Lung (tissue), 17 donors: ENCODE measurements at places on chromosomes 7 and 10. TPM values are rescaled to one million over a fixed set of nuclear protein-coding genes. Genes with fewer than 3 reads are reported as not detected.

- no peak for DNase-seq
- no peak overlapping the region for H3K4me3 ChIP-seq
- H3K27ac ChIP-seq = no peak overlapping the region
- no peaks in the 10 kb centered on the region for H3K36me3 ChIP-seq
- no peaks in the 10 kb centered on the region for H3K27me3 ChIP-seq
Observed at GRCh38 chr7:23380556-23380955, 81.4 kb downstream of the MALSU1 start.

GRCh38 chr7:127741764-127742375, 89.9 kb downstream of the SND1 start:
- H3K27me3 ChIP-seq = no peaks in the 10 kb centered on the region
- no peak overlapping the region for H3K27ac ChIP-seq
- H3K36me3 ChIP-seq = no peaks in the 10 kb centered on the region
- H3K4me3 ChIP-seq = no peak overlapping the region
- DNase-seq = no peak
- peaks cover 15% of the 10 kb centered on the region for H3K4me1 ChIP-seq

DNA sequence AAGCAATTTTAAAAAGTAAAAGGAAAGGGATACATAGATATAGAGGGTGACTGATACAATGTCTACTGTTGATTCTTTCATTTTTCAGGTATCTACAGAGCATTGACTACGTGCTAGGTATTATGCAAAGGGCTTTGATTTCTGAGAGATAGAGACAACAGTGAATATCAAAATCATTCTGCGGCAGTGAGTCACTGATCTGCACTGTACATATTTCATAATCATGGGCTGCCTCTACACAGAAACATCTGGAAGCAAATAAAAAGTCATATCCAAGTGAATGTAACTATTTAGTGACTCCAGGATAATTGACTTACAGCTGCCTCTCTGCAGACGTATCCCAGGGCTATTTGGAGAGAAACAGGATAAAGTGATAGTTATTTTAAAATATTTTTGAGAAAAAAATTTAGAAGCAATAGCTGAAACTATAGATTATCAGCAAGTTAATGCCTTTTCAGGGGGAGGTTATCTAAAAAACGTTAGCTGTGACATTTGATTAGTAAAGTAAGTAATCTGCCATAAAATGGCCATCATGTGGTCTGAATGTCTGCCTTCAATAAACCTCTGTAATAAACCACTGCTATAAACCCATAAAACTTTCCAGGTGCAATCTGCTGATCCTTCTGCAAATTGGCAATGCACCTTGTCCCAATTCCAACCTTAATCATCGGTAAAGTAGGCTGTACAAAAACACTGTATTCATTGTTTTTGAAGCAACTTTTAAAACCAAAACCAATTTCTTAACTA, 43.7 kb downstream of the CPXM2 start:
- no peaks in the 10 kb centered on the region for H3K4me1 ChIP-seq
- DNase-seq = no peak
- H3K27ac ChIP-seq = no peak overlapping the region
- no peaks in the 10 kb centered on the region for H3K36me3 ChIP-seq
- H3K4me3 ChIP-seq = no peak overlapping the region
- no peaks in the 10 kb centered on the region for H3K27me3 ChIP-seq

GRCh38 chr7:124881981-124882380, 47.6 kb downstream of the POT1 start:
- no peaks in the 10 kb centered on the region for H3K27me3 ChIP-seq
- no peak overlapping the region for H3K27ac ChIP-seq
- DNase-seq = peak; percentile 9
- no peaks in the 10 kb centered on the region for H3K4me1 ChIP-seq
- H3K36me3 ChIP-seq = no peaks in the 10 kb centered on the region

- DNase-seq = peak; percentile 68
- H3K4me3 ChIP-seq = no peak overlapping the region
- H3K4me1 ChIP-seq = peaks cover 52% of the 10 kb centered on the region
- H3K27ac ChIP-seq = peak overlapping the region; percentile 60
- H3K27me3 ChIP-seq = no peaks in the 10 kb centered on the region
Observed at GRCh38 chr10:114634609-114634979, 23.5 kb downstream of the ABLIM1 start.

DNA sequence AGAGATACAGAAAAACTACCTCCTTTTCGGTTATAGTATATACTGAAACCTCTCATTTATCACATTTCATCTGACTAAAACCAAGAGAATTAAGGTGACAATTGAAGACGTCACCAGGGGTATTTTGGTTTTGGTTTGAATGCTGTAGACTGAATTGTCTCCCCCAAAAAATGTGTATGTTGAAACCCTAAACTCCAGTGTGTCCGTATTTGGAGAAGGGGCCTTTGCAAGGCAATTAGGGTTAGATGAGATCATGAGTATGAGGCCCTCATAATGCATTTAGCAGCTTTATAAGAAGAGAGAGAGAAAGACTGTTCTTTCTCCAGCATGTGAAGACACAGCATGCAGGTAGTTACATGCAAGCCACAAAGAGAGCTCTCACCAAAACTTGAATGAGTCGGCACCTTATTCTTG, 59.5 kb downstream of the CACNA2D1 start:
- no peaks in the 10 kb centered on the region for H3K4me1 ChIP-seq
- no peak overlapping the region for H3K4me3 ChIP-seq
- no peaks in the 10 kb centered on the region for H3K36me3 ChIP-seq
- no peak overlapping the region for H3K27ac ChIP-seq

GRCh38 chr10:77031531-77032187, 605.9 kb downstream of the KCNMA1 start:
- H3K27me3 ChIP-seq = no peaks in the 10 kb centered on the region
- H3K4me3 ChIP-seq = no peak overlapping the region
- H3K36me3 ChIP-seq = no peaks in the 10 kb centered on the region

GRCh38 chr10:89887406-89887805, 186.0 kb downstream of the KIF20B start:
- DNase-seq = no peak
- H3K36me3 ChIP-seq = no peaks in the 10 kb centered on the region
- no peaks in the 10 kb centered on the region for H3K27me3 ChIP-seq
- no peak overlapping the region for H3K4me3 ChIP-seq

DNA sequence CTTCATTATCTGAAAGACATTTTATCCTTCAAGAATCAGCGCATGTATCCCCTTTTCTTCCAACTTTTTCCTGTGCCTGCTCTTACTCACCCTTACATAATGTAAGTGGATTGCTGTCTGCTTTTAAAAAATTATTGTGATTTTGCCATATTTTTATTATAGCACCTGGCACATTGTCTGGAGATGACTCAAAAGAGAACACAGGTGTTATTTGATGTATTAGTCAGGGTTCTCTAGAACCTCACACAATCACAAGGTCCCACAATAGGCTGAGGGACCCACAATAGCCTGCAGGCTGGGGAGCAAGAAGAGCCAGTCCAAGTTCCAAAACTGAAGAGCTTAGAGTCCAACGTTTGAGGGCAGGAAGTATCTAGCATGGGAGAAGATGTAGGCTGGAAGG, 390.0 kb downstream of the EXOC4 start:
- no peaks in the 10 kb centered on the region for H3K27me3 ChIP-seq
- H3K27ac ChIP-seq = no peak overlapping the region
- DNase-seq = no peak
- no peaks in the 10 kb centered on the region for H3K4me1 ChIP-seq
- H3K4me3 ChIP-seq = no peak overlapping the region
- no peaks in the 10 kb centered on the region for H3K36me3 ChIP-seq

The TCF7L2 gene
- total RNA-seq = 32.3 TPM

The SLC26A3 gene
- total RNA-seq = 0.31 TPM

The INPP5F gene
- 14.3 TPM for total RNA-seq

The PHKG1 gene
- 1.8 TPM for total RNA-seq

The DENND2A gene
- 32.4 TPM for total RNA-seq

The IFIT1B gene
- 0.21 TPM for total RNA-seq

The RNLS gene
- total RNA-seq = 8.9 TPM
